ENCODE measurements at places on chromosomes 3 and 15. TPM values are rescaled to one million over a fixed set of nuclear protein-coding genes. Genes with fewer than 3 reads are reported as not detected.

The SLC9C1 gene
- total RNA-seq: 1.7 TPM

The PLSCR2 gene
- total RNA-seq: 1.4 TPM

The ZMYND10 gene
- total RNA-seq: 4.7 TPM

The CHRFAM7A gene
- total RNA-seq: 4.7 TPM

The GP5 gene
- total RNA-seq: under 0.01 TPM

The PLSCR4 gene
- 2.4 TPM for total RNA-seq

The GASK1A gene
- total RNA-seq: 0.87 TPM

All from renal cortical epithelial cell (primary cell).